Cortex of kidney (tissue), 1 donor: ENCODE measurements at places on chromosomes 4 and X.

DNA sequence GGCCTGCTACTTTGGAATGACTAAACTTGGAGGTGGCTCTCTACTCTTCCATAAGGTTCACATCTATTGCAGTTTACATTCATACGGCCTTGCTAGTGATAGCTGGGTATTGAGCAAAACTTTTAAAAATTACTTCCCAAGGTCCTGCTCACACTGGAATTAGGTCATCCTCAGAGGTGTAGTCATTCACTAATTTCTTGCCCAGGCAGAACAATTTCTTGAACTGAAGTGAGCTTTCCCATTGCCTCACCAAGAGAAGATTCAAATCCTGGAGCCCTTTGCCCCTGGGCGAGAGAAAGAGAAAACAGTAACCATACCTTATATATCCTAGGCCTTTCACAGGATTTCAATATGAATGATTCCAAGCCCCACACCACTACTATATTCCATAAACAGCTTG lies 109.2 kb downstream of the GUCY2F start:
- DNase-seq: no peak

DNA sequence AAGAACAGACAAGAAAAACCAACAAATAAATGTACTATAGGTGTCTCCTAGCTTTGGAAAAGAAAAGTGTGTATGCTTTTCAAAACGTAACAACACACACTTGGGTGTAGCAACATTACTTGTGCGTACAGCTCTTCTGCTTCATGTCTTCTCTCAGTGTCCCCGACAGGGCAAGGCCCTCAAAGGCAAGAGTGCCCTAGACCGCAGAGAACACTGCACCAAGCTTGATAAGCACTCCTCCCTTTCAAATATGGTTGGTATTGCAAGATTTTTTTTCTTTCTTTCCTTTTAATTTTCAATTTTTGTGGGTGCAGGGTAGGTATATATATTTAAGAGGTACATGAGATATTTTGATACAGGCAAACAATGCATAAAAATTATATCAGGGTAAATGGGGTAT lies 106.8 kb downstream of the EIF4E start:
- DNase-seq: no peak

GRCh38 chr4:102431608-102431961 lies 69.6 kb upstream of the NFKB1 start:
- DNase-seq: no peak

- DNase-seq: no peak
Measured at GRCh38 chrX:120001787-120002186, 58.2 kb upstream of the NKAP start.

GRCh38 chrX:154800478-154801210 lies 4.6 kb downstream of the MPP1 start:
- DNase-seq: no peak

- DNase-seq: no peak
Measured at GRCh38 chrX:11532291-11533078, 133.2 kb downstream of the ARHGAP6 start.

DNA sequence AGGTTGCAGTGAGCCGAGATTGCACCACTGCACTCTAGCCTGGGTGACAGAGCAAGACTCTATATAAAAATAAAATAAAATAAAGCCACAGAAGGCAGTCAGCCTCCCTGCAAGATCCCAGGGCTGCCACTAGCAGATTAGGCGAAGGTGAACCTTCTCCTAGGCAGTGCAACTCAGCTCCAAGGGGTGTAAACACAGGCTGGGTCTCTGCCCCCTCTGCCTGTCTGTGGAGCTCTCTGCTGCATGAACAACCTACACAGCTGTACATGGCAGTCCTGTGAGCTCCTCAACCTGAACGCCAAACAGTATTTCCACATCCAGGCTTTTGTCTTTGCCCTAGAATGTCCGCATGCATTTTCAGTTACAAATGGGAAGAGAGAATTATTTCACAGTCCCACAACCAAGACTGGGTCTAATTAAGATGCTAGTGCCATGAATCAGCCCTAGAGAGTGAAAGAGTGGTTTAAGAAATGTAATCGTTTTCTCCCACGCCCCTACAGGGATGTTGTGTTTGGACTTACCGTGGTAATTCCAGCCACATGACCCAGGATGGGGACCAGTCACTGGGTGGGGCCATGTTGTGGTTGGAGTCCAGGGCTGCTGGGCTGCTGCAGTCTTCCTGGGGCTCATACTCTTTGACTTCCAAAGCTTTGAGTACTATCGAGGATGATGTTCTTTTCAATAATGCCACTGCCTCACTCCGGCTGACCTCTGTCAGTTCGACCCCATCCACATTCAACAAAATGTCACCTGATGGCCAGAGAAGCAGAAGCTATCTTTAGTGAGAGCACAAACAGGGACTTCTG lies 99.0 kb downstream of the FIP1L1 start:
- no peak for DNase-seq

GRCh38 chrX:108199691-108200090 lies 108.1 kb downstream of the ATG4A start:
- no peak for DNase-seq

DNA sequence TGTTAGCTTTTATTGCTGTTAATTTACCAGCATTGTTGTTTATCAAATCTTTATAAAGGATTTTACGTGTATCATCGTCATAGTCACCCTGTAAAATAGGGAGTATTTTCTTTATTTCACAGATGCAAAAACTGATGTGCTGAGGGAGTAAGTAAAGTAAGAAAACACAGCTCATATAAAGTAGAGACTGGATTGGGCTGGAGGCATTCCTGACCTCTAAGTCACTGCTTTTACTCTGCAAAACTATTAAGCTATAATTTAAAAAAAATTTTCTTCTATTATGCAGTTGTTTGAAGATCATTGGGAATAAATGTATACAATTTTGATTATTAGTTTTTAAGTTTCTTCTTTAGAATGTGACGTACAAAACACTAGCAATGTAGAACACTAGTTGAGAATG lies 45.9 kb downstream of the NUDT6 start:
- no peak for DNase-seq

DNA sequence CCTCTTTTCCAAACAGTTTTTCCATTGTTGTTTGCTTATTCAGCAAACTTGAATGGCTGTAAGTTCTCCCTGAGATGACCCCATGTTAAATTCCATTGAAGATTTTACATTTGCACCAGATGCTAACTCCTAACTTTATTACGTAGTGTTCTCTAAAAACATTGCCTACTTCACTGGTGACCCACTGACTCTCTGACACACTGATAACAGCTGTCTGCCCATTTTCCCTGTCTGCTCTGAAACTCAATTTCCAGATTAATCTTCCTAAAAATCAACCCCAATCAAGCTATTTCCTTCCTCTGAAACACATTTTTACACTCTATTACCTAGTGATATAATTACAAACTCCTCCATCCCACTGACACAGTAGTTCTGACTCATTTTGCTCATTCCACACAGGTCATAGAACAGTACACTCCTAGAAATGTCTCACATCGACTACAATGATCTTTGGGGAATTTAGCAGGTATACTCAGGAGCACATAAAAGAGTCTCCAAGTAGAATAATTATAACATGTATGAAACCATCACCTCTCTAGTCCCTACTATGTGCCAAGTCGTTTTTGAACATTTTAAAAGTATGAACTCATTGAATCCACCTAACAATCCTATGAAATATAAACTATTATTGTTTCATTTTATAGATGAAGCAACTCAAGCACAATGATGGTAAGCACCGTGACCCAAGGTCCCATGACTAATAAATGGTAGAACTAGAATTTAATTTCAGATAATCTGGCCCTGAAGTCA lies 210.9 kb downstream of the SLIT2 start:
- DNase-seq: no peak

DNA sequence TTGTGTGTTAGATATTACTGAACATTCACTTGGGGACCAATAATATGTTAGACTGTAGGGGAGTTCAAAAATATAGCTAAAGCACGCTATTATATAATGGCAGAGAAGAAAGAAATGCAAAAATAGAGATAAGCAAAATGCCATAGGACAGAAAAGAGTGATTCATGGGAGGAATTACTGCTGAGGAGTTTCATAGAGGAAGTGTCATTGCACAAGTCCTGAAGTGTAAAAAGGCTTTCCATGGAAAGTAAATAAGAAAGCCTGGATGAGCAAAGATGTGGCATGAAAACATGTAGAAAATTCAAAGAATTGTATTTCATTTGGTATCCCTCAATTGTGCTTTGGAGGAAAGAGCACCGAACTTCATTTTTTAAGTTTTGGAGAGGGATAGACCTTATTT lies 14.5 kb downstream of the HMGB2 start:
- no peak for DNase-seq

DNA sequence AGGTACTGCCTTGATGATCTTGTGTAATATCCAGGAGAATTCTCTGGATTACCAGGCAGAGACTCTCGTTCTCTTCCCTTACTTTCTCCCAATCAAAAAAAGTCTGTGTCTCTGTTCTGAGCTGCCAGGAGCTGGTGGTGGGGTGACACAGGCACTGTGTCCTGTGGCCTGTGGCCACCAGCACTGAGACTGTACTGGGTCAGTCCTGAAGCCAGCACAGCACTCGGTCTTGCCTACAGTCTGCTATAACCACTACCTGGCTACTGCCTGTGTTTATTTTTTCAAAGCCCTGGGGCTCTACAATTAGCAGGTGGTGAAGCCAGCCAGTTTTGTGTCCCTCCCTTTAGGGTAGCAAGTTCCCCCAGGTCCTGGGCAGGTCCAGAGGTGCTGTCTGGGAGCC lies 331.1 kb upstream of the MAGEB18 start:
- no peak for DNase-seq
